ENCODE measurements at places on chromosomes 11 and 22.

GRCh38 chr11:47906066-47906465 lies 57.9 kb upstream of the NUP160 start:
- DNase-seq = no peak

DNA sequence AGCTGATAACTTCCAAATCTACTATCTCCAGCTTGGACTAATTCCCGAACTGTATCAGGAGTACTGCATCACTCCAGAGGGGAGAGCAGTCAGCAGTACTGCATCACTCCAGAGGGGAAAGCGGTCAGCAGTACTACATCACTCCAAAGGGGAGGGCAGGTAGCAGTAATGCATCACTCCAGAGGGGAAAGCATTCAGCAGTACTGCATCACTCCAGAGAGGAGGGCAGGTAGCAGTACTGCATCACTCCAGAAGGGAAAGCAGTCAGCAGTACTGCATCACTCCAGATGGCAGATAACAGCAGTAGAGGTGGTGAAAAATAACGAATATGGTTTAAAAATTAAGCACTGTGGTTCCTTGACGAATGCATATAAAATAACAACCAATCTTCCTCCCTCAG lies 8.4 kb downstream of the CWC15 start:
- DNase-seq = no peak

- DNase-seq = no peak
Measured at GRCh38 chr22:30829901-30830550, 135.4 kb downstream of the OSBP2 start.

DNA sequence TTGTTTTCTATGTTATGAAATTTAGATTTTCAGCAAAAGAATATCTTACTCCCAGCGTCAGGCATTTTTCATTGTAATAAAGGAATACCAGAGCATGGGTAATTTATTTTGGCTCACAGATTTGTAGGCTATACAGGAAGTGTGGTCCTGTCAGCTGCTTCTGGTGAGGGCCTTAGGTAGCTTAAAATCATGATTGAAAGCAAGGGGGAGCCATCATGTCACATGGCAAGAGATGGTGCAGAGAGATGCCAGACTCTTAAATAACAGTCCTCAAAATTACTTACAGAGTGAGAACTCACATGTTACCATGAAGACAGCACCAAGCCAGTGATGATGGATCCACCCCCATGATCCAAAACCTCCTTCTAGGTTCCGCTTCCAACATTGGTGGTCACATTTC lies 825.0 kb upstream of the CHORDC1 start:
- DNase-seq = peak; percentile 15

DNA sequence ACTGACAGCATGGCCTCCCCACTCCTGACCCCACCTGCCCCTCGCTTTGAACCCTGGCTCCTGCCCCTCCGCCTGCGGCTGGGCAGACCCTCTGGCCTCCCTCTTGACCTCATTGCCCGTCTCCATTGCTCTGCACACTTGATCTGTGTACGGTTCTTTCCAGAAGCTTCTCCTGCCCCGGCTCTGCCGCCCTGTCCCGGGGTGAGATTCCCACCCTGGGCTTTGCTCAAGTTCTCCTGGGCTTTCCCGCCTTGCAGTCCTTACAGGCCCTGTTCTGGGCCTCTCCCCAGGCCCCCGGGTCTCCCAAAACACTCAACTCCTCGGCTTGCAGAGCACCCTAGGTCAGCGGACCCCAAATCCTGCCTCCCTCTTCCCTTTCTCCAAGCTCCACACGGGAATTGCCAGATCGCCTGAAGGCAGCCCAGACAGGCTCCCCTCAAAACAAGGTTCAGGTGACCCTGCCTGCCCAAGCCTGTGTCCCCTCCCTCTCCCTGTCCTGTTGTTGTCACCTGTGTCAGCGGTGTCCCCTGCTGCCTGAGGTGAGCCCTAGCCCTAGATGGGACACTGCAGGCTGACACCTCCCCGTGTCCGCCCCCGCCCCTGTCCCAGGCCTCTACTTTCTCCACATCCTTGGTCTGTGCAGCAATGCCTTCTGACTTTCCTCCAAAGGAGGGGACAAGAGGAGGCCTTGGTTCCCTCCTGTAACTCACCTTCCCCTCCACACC lies 1.5 kb downstream of the GAL start:
- DNase-seq = no peak

DNA sequence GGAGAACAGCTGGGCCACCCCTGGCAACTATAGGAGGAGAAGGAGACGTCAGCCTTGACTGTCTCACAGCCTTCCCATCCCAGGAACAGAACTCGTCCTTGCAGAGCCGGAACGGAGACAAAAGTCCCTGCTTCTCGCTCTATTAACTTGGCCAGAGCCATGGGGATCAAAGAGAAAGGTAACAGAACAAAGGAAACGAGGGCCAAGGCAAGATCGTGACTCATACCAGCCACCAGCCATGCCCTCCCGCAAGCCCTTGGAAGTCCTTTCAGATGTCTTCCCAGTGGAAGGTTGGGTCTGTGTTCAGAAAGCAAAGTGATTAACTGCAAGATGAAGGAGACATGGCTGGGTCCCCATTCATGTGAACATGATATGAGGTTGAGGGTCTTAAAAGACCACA lies 64.7 kb downstream of the PDE2A start:
- no peak for DNase-seq

DNA sequence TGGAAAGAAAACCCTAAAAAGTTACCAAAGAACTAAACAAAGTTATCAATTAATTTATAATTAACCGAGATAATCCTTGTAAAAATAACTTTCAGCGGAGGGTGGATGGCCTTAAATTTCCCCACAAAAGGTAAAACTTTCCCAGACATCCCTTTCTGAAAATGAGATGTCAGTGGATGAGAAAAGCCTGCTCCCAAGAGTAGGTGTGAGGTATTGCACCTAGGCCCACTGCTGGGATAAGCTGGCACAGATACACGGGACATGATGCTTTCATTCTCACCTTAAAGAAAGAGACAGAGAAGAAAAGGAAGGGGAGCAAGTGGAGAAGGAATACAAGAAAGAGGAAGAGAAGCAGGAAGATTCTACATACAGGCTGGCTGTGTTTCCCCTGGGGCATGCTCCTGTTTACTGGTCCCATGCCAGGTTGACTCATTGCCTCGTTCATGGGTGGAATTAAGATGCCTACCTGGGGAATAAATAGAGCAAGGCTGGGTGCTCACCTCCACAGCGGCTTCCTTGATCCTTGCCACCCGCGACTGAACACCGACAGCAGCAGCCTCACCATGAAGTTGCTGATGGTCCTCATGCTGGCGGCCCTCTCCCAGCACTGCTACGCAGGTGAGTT lies at the start of gene SCGB2A2:
SCGB2A2 (plus strand) TSS at position 505 of the 625 bp plus-strand sequence; CDS start at position 564, 59 bp downstream.
- no peak for DNase-seq

GRCh38 chr11:63883791-63884190 lies 33.2 kb downstream of the RCOR2 start:
- DNase-seq = no peak

GRCh38 chr11:69343401-69344321 lies 49.7 kb downstream of the MYEOV start:
- DNase-seq = no peak

DNA sequence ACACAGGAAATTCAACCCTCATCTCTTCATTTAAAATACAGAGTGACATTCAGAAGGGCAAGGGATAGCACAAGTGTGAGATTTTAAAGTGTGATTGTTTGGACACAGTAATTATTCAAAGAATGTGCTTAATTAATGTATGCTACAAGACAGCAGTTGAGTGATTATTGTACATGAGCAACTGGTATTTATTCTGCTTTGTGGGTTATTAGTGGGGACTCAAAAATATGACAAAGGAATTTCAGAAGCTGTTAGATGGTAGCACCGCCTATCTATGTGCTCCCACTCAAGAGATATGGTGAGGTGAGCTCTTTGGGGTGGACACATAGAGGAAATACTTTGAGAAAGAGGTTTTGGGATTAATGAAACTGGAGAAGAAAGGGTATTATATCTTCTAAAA lies 5.8 kb upstream of the HBD start:
- no peak for DNase-seq

- no peak for DNase-seq
Measured at GRCh38 chr11:78532991-78533390, 41.7 kb downstream of the NARS2 start.

- no peak for DNase-seq
Measured at GRCh38 chr11:123241874-123242543, 47.0 kb upstream of the CLMP start.

All from neural progenitor cell (in vitro differentiated cells).